ENCODE measurements at places on chromosomes 11 and 22.

DNA sequence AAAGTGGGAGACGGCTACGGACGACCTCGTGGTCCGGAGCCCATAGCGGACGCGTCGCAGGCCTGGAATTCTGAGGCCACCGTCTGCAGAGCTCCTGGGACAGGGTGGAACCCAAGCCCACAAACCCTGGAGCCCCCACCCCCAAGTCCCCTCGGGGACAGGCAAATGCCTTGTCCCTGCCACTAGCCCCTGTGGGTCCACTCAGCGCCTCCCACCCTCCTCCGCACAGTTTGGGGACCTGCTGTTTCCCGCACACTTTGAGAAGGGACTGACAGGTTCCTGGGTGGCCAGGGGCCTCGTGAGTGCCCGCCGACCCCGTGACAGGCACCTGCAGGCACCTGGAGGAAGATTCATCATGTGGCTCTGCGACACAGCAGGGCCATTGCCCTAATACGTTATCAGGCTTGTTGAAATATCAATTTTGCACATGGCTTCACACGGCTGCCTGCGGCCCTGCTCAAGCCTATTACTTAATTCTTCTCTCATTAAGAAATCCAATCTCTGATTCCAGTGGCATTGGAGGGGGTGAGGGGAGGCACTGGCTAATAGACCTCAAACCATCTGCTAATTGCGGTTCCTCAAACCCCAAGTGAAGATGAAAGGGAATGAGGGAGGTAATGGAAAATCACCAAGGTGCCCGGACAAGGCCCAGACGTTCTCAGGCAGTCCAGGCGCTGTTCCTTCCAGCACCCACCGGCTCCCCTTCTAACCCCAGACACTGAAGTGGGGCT lies 672.5 kb downstream of the BRD1 start:
- no peak for DNase-seq

GRCh38 chr22:22691055-22691454 lies 46.6 kb downstream of the GGTLC2 start:
- no peak for DNase-seq

- DNase-seq: no peak
Measured at GRCh38 chr11:99535819-99536218, 515.1 kb downstream of the CNTN5 start.

DNA sequence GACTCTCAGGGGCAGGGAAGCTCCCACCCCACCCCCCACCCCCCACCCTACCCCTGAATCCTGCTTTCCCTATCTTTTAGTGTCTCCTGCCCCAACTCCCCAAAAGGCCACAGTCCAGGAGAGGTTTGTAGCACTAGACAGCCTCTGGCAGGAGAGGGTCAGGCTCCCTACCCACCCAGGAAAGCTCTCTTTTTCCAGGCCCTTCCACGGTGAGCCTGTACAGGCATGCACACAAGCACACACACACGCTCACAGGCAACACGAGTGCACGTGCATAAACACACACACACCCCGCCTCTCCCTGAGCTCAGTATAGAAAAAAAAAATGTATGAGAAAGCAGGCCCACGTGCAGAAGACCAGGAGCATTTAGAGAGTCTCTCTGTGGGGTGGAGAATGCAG lies 414.0 kb downstream of the MN1 start:
- no peak for DNase-seq

DNA sequence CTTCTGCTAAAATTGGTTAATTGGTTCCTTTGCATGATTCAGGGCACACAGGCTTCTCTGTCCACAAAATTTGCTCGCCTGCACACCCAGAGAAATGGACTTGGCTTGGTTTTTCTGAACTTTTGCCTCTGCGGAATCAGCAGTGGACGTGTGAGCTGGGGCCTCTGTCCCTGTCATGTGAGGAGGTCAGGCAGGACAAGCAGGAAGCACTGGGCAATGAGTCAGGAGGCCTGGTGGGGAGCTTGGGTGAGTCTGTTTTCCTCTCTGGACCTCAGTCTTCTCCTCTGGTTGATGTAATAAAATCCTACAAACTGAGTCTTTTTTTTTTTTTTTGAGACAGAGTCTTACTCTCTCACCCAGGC lies 10.4 kb upstream of the CELSR1 start:
- no peak for DNase-seq

GRCh38 chr22:31481129-31481528 lies 8.5 kb downstream of the EIF4ENIF1 start:
- DNase-seq: no peak

GRCh38 chr22:40720538-40721256 lies 41.4 kb downstream of the MCHR1 start:
- no peak for DNase-seq
